Tongue (tissue), 3 donors: ENCODE measurements at places on chromosomes 7 and 10. TPM values are rescaled to one million over a fixed set of nuclear protein-coding genes. Genes with fewer than 3 reads are reported as not detected.

Gene ZC3HAV1
- 25.4 TPM for total RNA-seq

- DNase-seq: no peak
These were observed 163.8 kb upstream of the NPVF start for GRCh38 chr7:25391961-25392587.

Gene ADAM22
- 16.7 TPM for total RNA-seq

DNA sequence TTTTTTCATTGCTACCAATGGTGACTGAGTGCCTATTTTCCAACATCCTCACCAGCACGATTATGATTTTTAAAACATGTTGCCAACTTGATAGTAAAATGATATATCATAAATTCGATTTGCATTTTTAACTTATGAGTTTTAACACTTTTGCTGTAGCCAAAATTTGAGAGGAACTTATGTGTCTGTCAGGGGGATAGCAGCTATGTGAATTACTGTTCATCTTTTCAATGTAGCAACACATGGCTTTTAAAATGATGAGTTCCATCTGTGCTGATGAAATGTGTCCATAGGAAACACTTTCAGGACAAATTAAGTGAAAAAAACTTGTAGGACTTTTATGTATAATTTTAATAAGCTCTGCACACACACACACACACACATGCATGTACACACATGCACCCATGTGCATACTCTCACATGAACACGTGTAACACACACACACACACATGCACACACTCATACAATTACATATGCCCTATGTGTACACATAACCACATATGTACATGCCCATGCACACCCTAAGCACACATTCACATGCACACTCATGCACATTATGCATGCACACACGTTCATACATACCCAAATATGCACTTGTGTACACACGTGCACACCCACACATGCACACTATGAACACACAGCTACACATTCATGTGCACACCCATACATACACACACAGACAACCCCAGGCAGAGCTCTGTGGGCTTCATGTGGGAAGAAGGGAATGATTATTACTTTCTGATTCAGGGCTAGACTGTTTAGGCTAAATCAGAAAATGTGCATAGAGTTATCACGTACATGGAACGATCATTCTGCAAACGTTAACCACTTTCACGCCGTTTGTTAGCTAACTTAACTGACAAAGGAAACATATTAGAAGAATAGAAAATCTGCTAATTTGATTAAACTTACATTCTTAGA, 68.9 kb downstream of the C10orf143 start:
- no peak for DNase-seq

DNA sequence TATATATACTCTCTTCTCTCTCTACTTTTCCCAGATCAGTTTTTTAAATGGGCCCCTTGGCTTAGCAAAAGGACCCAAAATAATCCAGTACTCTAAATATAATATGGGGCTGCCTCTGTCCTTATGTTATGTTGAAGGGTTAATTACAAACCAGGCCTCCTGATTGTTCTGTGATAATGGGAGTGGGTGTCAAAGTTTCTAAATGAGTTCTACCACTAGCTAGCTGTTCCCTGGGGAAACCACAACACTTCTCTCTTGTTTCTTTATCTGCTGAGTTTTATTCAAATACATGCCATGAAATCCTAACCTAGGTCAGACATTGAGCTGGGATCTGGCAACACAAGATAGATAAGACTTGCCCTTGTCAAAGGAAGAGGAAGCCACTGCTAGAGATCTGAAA, 3.8 kb downstream of the HTR5A start:
- no peak for DNase-seq

Gene PAPOLB
- 0.10 TPM for total RNA-seq

DNA sequence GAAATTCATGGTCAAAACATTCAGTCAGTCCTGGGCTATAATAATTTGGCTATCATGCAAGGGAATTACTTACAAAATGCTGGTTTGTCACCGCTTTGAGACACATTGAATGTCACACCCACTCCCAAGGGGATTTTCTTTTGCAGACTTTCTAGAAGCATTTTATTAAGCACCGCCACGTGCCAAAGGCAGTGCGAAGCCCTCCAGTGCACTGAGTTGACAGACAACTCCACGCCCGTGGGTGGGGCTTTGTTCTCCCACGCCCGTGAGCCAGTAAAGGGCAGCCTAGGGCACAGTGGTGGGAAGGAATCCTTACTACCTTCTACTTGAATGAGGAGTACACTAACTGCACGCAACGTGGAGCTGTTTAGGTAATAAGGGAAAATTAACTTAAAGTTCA, 515.8 kb downstream of the KCNMA1 start:
- no peak for DNase-seq

DNA sequence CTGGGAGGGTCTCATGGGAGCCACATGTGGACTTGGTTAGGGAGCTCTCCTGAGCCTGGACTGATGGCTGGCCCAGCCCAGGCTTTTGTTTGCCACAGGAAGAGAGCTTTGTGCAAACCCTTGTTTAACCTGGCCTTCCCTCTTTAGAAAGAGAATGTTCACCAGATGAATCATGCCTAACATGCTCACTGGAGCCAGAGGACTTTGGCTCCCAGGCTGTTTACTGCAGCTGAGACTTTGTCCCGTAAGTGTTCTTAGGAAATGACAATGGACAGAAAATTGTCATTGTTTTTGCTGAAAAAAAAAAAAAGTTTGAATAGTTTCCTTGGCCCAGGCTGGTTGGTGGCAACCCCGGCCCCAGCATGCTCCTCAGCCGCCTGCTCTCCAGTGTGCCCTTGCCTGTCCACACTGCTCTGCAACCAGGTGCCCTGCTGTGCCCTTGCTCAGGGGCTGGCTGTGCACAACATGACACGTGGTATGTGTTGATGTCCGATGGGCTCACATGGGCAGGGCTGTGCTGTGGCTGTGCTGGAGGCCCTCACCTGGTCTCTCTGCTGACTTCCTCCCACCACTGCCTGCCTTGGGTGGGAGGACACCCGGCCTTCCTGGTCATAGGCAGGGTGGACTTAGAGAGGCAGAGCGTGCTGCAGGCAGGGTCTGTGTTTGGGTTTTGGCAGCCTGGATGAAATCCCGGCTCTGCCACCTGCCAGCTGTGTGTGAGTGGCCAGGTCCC, 215.3 kb upstream of the ZNF32 start:
- no peak for DNase-seq

- DNase-seq: no peak
These were observed 10.5 kb downstream of the DDX56 start for GRCh38 chr7:44563171-44563679.

- no peak for DNase-seq
These were observed 316.4 kb downstream of the RPS24 start for GRCh38 chr10:78349911-78350663.

Gene NOD1
- 14.2 TPM for total RNA-seq

DNA sequence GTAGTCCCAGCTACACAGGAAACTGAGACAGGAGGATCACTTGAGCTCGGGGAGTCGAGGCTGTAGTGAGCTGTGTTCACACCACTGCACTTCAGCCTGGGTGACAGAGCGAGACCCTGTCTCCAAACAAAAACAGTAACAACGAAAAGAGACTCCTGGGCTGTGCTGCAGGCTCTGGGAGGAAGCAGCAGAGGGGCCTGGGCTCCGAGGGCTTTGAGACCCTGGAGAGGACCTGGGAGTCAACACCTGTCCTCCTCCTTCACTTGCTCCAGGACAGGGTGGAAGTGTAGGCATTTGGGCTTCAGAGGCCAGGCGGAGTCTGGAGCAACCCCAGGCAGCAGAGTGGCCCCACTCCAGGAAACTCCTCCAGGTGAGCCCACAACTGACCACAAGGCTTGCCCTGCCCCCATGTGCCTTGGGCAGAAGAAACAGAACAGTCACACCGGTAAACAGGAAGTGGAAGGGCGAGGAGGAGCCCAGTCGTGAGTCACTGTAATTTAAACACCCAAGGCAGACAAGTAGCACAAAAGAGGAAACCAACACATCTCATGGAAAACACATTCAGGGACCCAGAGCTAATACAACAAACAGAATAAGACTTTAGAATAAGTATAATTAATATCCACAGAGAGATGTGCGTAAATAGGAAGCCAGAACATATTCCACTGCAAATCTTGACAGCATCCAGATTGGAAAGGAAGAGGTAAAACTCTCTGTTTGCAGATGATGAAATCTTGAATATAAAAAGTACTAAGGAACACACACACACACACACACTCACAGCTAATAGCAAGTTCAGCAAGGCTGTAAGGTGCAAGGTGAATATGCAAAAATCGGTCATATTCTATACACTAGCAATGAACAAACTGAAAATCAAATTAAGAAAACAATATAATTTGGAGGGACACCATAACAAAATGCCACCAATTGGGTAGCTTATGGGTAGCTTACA, 20.5 kb upstream of the RASGEF1A start:
- DNase-seq: no peak

DNA sequence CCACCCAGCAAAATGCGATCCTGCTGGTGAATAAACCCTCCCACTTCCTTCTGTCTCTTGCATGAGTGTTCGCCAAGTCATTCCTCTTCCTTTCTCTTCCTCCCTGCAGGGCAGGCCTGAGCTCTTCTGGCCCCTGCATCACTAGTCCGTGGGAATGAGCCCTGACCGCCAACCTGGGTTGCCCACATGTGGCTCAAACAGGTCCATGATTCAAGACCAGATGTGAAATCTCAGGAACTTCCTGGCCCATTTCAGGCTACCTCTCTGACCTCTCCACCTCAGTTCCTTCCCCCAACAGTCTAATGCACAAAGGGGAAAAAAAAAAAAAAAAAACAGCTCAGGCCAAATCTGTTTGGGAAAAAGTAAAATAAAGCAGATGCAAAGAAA, 5.4 kb upstream of the YWHAG start:
- peak; percentile 48 for DNase-seq

GRCh38 chr10:74071157-74071556, 73.2 kb downstream of the VCL start:
- peak; percentile 45 for DNase-seq

DNA sequence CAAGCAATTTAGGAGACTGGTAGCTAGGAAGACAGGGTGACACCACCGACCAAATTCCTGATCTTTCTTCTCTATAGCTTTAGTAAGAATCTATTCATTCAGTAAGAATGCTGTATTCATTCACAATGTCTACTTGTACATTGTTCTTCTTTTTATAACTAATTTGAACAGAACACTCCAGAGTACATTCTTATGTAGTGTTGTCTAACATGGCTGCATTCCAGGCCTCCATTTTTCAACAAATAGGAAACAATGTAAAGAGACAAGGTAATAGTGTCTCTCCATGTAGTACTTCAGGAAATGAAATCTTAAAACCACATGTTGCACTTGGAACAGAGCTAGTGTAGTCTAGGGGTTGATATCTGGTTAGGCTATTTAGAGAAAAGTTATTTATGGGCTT, 1.8 kb downstream of the VCL start:
- peak; percentile 75 for DNase-seq

GRCh38 chr10:113326160-113327111, 226.4 kb upstream of the HABP2 start:
- DNase-seq: no peak

Gene CSGALNACT2
- 24.8 TPM for total RNA-seq

Gene PSD
- total RNA-seq: 6.2 TPM

DNA sequence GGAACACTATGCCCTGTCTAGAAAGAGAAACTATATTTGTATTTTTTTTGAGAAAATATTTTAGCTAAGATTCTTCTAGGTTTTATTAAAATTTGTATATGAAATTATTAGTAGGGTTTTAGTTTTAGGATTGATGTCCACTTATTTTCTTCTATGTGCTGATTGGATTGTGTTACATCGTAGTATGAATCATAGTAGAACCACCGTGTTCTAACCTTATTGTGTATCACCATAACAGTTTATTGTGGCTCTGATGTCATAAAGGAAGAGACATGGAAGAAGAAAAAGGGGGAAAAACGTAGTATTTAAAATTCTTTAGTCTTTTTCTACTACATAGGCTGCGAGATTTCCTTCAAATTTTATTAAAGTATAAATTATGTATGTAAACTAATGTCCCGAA, 1.9 kb downstream of the AGBL3 start:
- no peak for DNase-seq

DNA sequence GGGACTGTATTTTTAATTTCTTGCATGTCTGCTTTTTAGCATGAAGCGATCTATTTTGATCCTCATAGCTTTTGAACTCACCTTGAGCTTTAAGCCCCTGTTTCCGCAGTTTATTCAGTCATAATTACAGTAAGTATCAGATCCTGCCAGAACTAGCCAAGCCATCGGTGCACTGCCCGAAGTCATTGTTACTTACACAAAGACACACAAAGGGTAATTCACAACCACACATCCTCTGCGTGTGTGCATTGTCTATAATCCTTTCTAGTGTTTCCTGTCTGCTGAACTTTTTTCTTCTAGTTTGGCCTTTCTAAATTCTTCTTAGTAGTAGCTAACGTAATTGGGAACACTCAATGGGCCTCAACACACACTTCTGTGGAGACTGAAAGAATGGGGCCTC, 133.0 kb downstream of the SFMBT2 start:
- no peak for DNase-seq

Gene TAS2R41
- 0.31 TPM for total RNA-seq

- DNase-seq: no peak
These were observed 5.3 kb upstream of the C1GALT1 start for GRCh38 chr7:7177044-7177517.

GRCh38 chr7:39696631-39697030, 73.3 kb downstream of the RALA start:
- DNase-seq: no peak

Gene IL15RA
- 3.0 TPM for total RNA-seq
